NAMALWA (cell line): ENCODE measurements at places on chromosomes 3 and 15.

DNA sequence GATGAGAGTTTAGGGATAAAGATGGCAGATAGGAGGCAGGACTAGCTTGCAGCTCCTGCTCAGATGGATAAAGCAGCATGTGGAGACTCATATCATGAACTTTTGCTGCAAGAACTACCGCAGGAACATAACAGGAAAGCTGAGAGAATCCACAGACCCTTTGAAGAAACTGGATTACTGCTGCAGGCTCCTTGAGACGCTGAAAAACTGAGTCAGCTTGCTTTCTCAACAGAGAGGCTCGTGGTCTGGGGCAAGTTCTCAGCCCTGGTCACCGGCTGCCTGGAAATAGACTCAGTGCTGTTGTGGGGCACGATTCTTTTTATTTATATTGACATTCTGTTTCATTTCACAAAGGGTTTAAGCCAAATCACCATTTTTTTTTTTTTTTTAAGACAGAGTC, 28.8 kb upstream of the TRIM59 start:
- DNase-seq: no peak

- no peak for DNase-seq
These were observed 26.0 kb downstream of the MME start for GRCh38 chr3:155106119-155106518.

DNA sequence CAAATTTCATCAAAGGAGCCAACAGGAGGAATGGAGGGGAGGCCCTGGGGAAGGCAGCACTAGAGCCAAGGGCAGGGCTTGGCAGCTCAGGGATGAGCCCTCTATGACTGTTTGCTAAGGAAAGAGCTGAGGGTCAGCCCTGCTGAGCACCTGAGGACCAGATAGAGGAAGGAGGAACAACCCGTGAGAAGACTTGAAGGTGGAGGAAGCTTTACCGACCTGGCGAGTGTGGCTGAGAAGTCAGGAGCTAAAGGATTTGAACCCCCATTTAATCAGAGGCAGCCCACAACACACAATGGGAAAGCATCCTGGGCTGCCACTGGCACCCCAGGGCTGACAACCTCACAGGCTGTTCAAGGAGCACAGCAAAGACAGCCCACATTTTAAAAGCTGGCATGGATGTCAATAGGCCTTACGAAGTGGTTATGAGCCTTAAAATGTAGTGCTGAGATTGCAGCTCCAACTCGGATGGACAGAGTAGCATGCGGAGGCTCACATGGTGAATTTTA, 20.7 kb upstream of the LRRC2 start:
- no peak for DNase-seq

DNA sequence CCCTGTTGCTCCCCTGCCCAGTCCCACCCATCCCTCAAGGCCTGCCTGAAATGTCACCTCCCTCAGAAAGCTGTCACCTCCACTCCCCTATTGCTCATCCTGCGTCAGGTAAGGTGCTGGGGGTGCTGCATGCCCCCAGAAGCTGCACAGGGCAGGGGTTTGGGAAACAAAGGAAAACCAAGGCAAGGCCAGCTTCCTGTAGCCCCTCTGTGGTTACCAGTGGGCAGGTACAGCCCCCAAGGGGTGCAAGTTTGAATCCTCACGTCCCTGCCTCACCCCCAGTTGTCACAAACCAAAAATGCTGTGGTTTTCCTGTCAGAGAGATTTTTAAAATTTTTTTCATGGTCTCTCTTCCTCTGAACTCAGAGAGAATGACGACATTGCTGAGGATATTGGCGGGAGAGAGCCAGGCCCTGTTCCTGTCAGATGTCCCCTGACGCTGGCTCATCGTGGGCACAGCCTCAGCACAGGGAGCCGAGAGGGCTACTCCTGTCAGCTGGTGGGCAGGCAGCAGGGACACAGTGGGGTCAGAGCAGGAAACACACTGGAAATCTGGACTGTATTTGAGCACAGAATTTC, 27.0 kb downstream of the PSTPIP1 start:
- DNase-seq: no peak

DNA sequence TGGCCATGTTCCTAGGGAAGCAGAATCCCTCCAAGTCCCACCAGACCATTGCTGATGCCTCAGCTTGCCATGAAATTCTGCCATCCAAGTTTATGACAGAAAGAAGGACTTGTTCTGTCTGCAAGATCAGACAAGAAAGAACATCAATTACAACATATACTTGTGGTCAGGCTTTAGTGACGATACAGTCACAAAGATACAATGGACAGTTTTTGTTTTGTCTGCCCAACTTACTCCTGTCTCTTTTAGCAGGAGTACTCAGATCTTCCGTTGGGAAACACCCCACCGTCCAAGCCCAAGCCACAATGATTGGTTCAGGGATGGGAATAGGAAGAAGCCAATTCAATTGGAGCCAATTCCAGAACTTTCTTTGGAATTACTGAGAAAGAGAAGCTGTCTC, 15.7 kb downstream of the KLHL6 start:
- no peak for DNase-seq

GRCh38 chr3:136276049-136276755, 26.1 kb downstream of the PCCB start:
- peak; percentile 18 for DNase-seq

GRCh38 chr15:78247911-78248310, 13.5 kb upstream of the ACSBG1 start:
- DNase-seq: no peak

DNA sequence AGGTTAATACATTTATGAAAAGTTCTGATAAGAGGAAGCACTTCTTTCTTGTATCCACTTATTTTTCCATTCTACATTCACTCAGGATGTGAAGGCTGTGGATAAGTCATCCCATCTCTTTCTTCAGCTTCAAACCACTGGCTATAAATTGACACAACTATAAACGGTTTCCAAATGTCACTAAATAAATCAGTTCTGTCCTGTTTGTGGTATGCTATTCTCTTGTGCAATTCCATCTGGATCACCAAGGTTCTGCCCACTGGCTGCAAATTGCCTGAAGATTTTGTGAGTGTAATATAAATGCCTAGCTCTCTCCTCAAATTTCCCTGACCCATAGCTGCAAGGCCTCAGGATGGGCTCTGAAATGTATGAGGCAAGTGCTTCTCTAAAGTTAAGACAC, 7.1 kb upstream of the LMOD3 start:
- DNase-seq: no peak

- no peak for DNase-seq
These were observed 42.8 kb upstream of the IGF2BP2 start for GRCh38 chr3:185867650-185868049.

GRCh38 chr3:180855364-180855763, 57.1 kb upstream of the FXR1 start:
- DNase-seq: peak; percentile 43

DNA sequence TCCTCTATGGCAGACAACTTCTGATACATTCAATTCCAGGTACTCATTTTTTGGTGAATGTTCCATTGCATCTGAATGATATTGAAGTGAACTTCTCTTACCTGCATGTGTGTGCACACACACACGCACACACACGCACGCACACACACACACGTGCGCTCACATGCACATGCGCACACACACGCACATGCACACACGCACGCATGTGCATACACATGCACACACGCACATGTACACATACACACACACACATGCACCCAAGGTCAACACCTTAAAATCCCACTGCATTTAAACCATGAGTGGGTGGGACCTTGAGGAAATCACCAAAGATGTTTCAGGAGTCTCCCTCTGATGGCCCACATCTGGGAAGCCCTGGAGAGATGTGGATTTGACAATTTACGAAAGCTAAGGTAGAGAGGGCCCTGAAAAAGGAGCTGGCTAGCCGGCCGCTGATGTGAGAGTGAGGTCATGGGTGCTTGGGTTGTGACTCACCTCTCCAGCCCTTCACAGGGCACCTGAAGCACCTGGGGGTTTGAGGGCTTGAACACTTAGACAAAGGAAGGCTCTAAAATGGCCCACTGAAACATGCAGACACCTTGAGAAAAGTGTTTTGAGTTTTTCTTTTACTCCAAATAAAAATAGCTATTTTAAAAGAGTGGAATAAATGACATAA, 269.1 kb upstream of the LRRFIP2 start:
- DNase-seq: no peak

DNA sequence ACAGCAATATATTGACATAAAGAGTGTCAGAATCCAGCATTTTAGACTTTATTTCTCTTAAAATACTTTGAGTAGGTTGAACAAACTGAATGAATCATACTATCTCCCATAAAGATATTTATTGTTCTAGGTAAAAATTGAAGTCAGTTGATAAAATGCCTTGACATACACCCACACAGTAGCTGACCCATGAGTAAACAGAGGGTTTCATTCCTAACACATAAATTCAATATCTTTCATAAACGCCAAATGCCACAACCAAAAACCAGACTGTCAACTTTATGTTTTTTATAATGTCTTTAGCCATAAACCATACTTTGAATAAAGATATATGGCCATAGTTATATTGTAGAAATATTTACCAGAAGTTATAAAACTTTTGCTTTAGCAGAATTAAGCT, 742.4 kb downstream of the NAALADL2 start:
- no peak for DNase-seq

DNA sequence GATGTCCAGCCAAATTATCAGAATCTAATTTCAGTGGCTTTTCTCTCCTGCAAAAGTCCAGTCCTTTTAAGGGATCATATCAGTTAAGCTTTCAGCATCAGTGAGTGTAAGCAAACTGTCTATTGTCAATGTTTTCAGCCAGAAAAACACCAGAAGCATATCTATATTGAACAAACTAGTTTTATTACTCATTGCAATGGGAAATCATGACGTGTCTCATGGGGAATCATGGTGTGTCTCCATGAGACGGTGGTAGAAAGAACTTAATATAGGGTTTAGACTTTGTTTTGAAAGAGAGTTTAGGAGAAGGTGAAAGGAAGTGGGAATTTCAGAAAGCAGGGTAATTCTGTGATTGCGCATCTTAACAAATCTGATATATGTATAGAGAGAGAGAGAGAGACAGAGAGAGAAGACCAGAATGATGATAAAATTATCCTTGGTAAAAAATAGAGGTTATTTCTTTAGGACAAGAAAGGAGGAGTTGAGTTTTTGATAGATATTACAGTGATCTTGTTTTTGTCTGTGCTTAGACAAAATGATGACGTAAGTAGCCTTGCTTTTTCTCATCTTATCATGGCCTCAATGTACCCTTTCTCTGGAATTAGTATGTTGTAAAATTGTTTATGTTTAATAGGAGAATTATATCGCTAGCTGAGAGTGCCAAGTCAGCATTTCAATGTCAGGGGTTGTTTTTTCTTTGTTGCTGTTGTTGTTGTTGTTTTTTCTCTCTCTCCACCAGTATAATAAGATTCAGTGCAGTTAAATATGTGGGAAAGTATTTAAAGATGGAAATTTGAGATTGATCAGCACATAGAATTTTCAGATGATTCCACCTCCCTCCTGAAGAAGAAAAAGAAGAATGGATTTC, 129.9 kb upstream of the OSTN start:
- DNase-seq: no peak

DNA sequence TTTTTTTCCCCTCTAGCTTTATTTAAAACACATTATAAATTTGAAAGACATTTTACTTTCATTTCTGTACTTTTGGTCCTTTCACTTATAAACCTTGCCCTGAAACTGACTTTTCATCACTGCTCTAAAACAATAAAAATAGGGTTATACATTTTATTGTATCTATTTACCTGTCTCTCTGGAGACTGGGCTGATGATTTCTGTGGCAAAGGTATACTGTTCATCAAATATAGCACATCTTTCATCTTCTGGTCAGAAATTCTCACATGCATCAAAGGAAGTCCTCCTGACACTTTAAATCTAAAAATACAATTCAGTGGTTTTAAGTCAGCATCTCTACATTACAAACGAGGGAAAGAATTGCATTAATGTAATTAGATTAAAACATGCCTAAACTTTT, 86.1 kb downstream of the VPS13C start:
- no peak for DNase-seq

- no peak for DNase-seq
These were observed 177.0 kb downstream of the PDCD6IP start for GRCh38 chr3:33975463-33975862.

DNA sequence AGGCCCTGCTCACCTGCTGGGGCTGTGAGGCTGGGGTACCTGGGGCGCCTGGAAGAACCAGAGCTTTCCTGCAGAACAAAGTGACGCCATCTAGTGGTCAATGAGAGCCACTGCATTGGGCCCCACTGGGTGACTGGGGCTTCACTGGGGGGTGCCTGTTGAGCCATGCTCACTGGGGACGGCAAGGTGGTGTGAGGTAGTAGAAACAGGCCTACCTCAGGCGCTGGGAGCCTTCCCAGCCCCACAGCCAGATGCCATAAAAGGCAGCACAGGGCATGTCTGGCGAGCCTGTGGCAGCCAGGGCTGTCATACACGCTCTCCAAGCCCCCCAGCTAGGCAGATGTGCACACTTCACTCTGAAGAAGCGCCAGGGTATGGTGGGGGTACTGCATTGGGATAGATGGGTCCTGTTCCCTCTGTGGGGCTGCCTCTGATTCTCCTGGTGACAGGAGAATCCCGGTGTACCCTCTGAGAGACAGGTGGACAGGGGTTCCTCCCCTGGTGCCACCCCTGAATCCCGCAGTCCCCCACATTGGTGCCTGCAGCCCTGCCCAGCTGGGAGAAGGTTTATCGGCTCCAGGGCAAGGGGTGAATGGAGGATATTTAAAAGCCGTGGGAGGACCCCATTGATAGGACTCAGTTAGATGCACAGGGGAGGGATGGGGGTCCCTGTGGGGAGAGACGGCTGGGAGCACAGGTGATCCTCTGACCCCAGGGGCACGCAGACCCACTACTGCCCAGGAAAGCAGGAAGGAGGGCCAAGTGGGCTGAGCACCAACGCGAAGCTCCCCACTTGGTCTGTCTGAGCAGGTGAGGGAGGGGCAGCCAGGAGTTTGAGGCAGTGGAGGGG, 178.8 kb downstream of the NSMCE3 start:
- DNase-seq: peak; percentile 53

DNA sequence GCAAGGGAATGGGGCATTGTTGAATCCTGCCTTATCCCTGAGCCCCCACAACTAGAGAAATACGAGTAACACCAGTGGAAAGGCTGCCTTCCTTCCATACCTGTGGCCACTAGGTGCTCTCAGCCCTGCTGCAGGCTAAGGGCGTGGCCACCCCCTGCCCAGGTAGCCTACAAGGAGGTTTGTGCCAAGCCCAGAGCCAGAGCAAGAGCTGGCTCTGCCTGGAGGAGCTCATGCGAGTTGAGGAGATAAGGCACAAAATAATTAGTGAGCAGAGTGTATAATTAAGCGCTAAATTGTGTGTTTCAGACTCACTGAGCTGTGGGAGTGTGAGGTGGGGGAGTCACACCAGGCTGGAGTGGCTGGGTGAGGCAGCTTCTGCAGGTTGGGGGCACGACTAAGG, 49.2 kb downstream of the TPRA1 start:
- DNase-seq: no peak
